ENCODE measurements at places on chromosomes 7 and 10.

- DNase-seq: no peak
Measured at GRCh38 chr10:61990761-61991135, 89.2 kb downstream of the ARID5B start.

- DNase-seq: no peak
Measured at GRCh38 chr7:24572393-24572996, 757 bp upstream of the PALS2 start.

DNA sequence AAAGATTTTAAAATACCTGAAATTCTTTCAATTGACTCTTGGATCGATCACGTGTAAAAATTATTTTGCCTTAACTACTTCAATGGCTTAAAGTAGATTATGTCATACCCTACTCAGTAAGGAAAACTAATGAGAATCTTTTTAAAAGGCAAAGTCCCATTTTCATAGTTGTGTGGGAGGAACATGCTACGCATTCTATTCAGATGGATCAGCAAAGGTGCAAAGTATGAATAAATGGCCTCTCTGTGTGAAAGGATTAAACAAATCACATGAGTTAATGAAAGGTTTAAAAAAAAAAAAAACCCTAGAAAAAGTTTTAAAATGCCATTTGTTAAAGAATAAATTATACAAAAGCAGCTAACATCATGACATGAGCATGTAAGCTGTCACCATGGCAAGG is 77.1 kb downstream of the ENO4 start:
- no peak for DNase-seq

GRCh38 chr10:75166623-75166972 is 44.0 kb upstream of the VDAC2 start:
- DNase-seq: no peak

DNA sequence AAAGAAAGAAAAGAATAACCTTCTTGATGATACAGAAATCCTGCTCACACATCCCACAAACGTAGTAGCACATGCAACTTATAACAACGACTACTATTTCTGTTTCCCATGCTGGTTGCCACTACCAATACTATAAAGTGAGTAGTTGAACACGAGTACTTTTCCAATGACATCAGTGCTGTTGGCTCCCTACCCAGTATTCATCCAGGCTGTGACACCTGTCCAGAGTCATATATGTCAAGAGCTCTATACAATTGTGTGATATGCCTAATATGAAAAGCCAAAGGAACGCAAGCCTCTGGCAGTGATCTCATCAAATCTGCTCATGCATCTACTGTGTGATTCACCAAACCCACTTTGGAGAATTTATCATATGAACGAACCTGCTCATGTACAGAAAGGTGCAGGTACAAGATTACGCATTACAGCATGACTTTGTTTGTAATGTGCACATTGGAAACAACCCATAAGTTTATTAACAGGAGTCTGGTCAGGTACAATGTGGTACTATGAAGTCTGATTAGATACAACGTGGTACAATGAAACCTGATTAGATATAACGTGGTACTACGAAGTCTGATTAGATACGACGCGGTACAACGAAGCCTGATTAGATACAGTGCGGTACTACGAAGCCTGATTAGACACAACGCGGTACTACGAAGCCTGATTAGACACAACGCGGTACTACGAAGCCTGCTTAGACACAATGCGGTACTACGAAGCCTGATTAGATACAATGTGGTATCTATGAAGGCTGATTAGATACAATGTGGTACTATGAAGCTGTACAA is 5.8 kb upstream of the ITIH5 start:
- DNase-seq: no peak

- DNase-seq: no peak
Measured at GRCh38 chr7:140683657-140684056, 10.9 kb downstream of the ADCK2 start.

DNA sequence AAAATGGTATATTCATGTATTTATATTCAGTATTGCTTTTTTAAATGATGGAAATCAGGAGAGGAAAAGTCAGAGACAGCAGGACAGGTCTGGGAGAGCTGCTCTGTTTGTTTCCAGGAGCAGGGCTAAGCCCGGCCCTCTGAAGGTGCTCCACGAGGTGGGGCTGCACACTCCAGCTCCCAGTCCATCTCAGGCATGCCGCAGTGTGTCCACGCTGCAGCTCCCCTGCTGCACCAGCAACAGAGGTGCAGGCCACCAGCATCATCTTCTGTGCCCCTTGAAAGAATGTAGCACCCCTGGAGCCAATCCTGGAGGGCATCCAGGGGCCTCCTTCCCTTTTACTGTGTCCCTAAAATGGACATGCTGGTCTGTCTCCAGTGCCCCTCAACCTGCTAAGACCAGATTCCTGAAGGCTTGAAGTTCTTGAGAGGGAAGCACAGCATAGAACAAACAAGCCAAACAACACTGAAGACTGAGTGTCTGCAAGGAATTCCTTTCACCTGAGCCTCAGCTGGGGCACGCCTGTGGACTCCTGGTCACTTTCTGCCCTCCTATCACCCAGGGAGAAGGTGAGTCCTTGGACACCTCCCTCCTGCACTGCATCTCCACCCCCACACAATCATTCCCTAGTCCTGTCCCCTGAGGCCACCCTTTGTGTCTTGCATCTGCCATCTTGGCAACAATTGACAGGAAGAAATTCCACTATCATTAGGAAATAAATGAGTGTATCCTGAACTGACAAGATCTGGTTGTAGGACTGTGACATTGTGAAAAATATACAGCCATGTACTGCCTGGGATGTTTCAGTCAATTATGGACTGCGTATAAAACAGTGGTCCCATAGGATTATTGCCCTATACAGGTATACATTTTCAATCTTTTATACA is 100.5 kb downstream of the CXCL12 start:
- DNase-seq: no peak

DNA sequence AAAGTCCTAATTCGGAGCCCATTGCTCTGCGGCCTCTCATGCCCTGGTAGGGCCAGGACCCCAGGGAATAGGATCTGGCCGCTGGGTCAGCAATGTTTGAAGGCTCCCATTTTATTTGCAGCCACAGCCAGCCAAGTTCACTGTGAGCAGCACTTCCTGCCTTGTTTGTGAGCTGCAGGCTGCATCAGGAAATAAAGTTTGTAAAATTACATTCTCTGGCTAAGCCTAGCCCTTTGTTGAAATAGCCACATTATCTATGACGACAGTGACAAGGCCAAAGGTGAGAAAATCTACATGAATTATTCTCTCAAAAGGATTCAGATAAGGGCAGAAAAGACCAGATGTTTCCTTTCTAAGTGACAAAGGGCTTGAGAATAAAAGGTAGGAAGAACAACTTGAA is 23.7 kb upstream of the ITGB1 start:
- no peak for DNase-seq

DNA sequence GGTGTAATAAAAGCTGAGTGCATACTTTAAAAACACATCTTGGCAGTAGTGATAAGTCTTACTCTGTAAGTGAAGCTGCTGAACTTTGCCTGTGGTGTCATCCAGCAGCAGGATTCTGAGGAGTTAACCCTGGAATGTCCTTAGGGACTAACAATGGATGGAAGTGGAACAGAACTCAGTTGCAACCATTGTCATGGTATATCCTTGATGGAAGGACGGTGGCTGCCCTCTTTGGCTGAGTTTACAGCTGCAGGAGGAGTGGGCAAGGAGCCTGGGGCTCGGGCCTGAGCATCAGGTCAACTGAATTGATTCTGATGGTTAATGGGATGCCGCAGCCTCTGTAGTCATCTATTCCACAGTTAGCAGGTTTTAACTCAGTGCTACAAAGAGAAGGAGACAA is 56.2 kb downstream of the MRC1 start:
- DNase-seq: no peak

- DNase-seq: no peak
Measured at GRCh38 chr7:75729851-75730274, 8.9 kb downstream of the HIP1 start.

DNA sequence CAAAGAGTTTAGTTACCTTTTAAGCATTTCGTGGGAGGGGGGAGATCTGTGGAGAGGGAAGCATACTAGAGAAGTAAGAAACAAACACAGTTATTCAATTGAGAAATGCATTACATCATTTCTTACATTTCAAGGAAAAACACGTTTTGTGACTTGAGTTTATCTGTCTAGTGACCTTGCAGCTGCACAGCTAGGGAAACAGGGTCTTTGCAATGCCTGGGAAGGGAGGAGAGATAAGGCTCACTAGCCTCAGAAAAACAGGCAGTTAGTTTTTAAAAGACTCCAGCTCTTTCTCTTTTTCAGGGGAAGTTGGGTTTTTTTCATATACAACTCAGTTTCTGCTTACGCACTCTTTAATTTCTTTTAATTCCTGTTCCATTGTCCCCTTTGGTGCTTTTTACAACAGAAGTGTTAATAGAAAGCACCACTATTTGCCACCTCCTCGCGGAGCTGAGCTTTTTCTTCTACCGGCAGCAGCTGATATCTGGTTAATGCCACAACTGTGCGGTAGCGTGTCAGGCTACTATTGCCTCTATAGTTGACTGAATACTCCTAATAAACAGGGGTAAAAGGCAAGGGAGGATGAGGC is 5.6 kb downstream of the CYP3A43 start:
- DNase-seq: no peak

- no peak for DNase-seq
Measured at GRCh38 chr7:44976040-44976745, 2.6 kb downstream of the MYO1G start.

DNA sequence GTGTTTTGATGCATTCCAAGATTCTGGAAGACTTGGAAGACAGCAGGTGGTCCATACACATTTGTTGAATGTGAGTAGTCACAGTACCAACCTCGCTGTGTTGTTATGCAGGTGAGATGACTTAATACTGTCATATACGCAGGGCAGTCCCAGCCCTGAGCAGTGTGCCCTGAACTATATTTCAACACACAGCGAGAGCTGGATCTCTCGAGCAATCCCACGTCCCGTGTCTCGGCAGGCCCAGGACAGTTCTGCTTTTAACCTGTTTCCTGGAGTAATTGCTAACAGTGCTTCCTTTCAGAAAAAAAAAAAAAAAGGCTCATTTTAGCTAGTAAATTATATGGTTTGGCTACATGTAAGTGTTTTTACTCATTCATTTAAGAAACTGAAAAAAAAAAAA is 179.7 kb downstream of the PRKCQ start:
- DNase-seq: no peak

DNA sequence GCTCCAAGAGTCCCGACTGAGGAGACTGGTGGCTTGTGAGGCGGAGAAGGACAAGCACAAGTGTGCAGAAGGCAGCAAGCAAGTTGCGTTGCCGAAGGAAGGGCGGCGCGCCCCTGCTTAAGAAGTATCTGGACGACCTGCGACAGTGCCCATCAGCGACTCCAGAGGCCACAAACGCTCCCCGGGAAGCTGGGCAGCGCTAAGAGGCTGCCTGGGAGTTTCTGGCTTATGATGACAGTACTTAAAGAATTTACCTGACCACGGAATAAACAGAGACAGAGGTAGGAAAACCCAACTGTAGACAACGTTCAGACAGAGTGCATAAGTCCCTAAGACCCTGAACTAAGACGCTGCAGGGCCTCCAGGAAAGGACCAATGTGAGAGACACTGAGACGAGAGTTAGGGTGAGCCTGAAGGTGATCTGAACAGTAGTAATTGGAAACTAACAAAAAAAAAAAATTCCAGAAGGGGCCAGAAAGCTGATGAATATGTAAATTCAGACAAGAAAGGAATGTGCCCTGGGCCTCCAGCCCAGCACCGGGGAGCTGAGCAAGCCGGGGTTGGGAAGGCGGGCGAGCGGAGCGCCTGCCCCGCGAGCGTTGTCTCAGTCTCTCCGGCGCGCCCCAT is 1.0 kb downstream of the OSBPL3 start:
- DNase-seq: no peak

GRCh38 chr10:35910234-35910633 is 268.1 kb upstream of the FZD8 start:
- DNase-seq: no peak

DNA sequence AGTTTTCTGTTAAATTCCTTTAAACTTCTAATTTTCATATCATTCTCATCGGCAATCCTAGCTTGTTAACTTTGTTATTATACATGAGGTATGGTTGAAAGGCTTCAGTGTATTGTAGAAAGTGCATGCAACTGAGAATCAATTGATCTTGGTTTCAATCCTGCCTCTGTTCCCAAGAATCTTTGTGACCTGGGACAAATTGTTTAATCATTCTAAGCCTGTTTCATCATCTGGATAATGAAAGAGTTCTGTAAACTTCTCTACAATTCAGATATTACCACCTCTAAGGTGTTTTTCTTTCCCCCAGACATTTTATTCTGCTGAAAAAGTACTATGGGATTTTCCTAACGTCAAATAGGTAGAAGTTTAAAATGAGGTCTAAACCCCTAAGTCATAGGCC is 179.0 kb downstream of the RNLS start:
- no peak for DNase-seq

DNA sequence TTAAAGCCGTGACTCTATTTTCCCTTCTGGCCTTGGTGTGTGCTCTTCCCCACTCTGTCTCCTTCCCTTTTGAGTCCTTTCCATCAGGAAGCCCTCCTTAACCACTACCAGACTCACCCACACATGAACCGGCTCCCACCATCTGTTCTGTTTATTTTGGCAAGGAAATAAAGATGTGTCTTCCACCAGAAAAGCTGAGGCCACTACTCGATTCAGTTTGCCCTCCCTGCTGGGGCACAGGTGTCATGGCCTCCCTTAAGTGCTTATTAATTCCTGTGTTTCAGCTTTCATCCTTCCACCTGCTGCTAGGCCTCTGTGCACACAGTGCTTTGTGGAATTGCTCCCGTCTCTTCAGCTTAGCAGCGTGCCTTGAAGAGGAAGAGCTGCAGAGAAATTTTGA is 16.7 kb downstream of the POR start:
- DNase-seq: no peak

GRCh38 chr10:110410329-110411046 is 87.2 kb upstream of the DUSP5 start:
- no peak for DNase-seq

DNA sequence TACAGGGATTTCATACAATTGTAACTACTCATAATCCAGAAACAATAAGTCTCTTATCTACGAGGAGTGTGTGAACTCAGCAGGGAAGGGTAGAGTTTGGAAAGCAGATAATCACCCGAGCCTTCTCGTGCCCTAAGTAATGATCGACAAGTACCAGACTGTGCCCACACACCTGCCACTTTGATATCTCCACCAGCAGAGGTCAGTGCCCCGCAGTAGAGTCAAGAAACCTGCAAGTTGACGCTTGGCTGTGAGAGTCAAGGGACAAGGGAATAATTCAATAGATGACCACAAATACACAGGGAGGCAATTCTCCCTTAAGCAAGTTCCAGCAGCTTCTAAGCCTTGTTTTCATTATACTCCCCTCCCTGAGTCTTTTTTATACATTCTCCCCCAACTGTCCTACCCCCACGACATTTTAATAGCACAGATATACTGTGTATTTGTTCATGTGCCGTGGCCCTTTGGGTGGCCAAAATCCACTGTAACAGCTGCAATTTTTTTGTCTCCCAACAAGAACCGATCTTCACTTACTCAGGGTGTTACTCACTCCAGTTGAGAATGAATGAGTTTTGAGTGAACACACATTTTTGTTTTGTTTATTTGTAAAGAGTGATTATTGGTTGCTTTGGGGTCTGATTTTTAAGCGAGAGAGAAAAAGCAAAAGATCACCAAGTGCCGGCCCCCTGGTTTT is 106.9 kb upstream of the RHEB start:
- no peak for DNase-seq

- no peak for DNase-seq
Measured at GRCh38 chr7:26723129-26723528, 141.3 kb downstream of the SKAP2 start.

All from left renal pelvis (tissue), 4 donors.